GM04504 (cell line): ENCODE measurements at places on chromosomes 12 and 14.

GRCh38 chr12:1644534-1645438 lies 15.8 kb downstream of the WNT5B start:
- DNase-seq: peak; percentile 65

- DNase-seq: no peak
Observed at GRCh38 chr14:24870949-24871701, 178.8 kb downstream of the STXBP6 start.

- no peak for DNase-seq
Observed at GRCh38 chr12:66932126-66932525, 253.2 kb upstream of the GRIP1 start.

DNA sequence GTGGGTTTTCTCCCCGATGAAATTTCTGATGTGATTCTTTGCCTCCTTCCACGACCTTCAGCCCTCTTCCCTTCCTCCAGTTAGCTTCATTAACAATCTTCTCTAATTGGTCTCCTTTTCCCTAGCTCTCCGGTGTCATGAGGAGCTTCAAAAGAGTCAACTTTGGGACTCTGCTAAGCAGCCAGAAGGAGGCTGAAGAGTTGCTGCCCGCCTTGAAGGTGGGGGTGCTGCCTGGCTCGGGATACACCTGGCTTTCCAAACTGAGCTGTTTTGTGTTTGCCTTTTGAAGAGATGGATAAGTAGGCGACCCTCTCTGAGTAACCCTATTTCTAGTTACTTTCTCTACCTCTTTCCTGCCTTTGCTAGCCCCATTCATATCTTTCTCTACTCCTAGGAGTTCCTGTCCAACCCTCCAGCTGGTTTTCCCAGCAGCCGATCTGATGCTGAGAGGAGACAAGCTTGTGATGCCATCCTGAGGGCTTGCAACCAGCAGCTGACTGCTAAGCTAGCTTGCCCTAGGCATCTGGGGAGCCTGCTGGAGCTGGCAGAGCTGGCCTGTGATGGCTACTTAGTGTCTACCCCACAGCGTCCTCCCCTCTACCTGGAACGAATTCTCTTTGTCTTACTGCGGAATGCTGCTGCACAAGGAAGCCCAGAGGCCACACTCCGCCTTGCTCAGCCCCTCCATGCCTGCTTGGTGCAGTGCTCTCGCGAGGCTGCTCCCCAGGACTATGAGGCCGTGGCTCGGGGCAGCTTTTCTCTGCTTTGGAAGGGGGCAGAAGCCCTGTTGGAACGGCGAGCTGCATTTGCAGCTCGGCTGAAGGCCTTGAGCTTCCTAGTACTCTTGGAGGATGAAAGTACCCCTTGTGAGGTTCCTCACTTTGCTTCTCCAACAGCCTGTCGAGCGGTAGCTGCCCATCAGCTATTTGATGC lies 797 bp downstream of the ESPL1 start:
- no peak for DNase-seq

- no peak for DNase-seq
Observed at GRCh38 chr12:132154941-132155770, 10.9 kb downstream of the NOC4L start.

- DNase-seq: no peak
Observed at GRCh38 chr14:102352213-102352612, 10.5 kb downstream of the CINP start.

GRCh38 chr12:45336762-45337596 lies 121.1 kb downstream of the ANO6 start:
- DNase-seq: peak; percentile 43

GRCh38 chr12:39103552-39104165 lies 198.3 kb upstream of the CPNE8 start:
- peak; percentile 39 for DNase-seq

GRCh38 chr14:86902176-86902950 lies 1090.6 kb downstream of the GALC start:
- no peak for DNase-seq

DNA sequence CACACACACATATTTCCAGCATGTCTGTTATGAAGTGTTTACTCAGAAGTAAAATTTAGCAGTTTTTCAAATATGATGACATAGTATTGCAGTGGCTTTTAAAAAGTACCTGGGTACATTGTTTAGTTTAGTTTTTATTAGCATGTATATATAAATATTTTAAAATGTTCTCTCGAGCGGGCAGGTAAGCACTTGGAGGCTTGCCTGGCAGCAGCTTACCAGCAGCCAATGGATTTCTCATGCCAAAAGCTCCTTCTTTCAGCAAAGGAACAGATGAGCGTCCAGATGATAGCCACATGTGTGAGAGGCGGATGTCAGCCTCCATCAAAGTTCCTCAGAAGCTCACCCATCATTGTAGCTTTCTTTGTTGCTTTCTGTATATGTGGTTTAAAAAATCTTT lies 57.2 kb upstream of the LRIG3 start:
- no peak for DNase-seq

GRCh38 chr14:68173227-68173972 lies 353.8 kb downstream of the RAD51B start:
- no peak for DNase-seq
